DMS53 (cell line): ENCODE measurements at places on chromosomes 2 and 18.
A peak's percentile ranks its signal among the peaks of the same experiment; 100 is the strongest.

- DNase-seq: no peak
These were observed 125.6 kb upstream of the CELF4 start for GRCh38 chr18:37691162-37691561.

GRCh38 chr2:149314687-149315086 is 15.7 kb upstream of the LYPD6 start:
- no peak for DNase-seq

DNA sequence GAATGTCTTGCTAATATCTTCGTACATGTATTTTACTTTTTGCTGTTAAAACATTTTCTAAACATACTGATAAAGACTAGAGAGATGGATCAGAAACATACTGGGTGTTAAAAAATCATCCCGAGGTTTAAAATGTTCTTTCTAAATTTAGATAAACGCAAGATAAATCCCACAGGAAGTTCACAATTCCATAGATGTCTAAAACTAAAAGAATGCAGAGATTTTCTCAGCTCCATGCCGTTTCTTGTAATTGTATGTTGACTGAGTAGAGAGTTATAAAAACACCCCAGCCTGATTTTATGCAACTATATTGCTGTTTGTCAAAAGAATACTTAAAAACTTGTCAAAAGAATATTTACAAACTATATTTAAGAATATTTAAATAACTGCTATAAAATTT is 455.7 kb downstream of the ARHGAP15 start:
- DNase-seq: no peak

DNA sequence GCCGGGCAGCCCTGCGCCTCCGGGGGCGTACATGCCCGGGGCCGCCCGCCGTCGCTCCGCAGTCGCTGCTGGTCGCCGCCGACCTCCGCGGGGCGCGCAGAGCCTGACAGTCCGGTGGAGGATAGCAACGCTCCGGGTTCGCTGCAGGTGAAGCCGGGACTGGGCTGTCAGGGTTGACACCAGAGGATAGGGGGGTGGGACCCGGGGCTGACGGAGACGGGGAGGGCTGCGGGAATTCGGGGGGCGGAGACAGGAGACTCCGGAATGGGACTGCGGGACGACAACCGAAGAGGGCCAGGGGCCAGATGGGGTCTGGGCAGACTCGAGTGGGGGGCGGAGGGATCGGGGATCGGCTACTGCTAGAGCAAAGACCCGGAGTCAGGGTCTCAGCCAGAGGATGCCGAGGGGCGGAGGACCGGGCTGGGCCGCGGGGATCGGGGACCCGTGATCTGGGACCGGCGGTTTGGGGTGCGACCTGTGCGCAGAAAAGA is 403 bp downstream of the TMEM127 start:
- peak; percentile 77 for DNase-seq
